ENCODE measurements at places on chromosomes 12 and 14.

GRCh38 chr12:71075743-71076142, 82.1 kb downstream of the TSPAN8 start:
- DNase-seq: no peak

DNA sequence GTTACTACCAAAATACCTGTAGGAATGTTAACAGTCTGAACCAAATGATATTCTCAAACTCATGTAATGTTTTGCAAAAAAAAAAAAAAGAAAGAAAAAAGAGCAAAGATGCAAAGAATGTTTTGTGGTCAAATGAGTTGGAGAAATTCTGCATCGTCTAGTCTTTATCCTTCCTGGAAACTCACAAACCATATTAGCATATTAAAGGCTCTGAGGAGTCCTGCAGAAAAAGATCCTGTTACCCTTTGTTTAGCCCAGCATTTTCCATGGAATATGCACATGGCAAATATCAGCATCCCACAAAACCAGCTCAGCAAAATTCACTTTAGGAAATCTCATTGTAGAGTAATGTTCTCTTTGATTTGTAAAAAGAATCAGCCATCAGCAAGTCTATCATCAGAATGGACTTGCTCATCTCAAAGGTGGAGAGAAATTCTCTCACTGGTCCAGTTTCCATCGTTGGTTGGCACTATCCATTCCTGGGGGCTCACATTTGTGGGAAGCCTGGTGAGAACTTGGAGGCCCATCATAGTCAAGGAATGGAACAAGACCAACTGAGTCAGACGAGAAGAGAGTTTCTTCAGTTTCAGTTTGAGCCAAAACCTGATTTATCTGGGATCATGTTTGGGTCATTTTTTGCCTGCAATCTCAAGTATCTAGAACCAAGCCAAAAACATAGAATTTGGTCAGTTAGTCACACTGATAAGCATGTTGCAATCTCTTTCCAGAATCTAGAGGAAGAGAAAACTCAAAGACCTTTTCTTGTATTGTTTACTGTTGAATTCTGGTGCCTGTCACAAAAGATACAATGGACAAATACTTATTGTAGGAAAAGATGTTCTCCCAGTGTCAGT, 129.8 kb downstream of the TBX5 start:
- peak; percentile 11 for DNase-seq

GRCh38 chr14:106844608-106845285, 1318.4 kb downstream of the TMEM121 start:
- DNase-seq: no peak

DNA sequence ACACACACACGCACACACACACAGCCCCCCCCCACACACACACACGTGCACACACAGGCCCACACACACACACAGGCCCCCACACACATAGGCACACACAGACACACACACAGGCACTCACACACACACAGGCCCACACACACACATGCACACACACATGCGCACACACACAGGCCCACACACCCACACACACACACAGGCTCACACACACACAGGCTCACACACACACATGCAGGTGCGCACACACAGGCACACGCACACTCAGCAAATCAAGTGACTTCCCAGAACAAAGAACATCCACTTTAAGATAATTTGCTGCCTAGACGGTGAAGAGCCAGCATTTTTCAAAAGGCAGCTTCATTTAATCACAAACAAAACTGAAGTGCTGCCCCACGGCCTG, 78.5 kb upstream of the FBRSL1 start:
- no peak for DNase-seq

GRCh38 chr12:15782667-15783066, 6.5 kb downstream of the EPS8 start:
- DNase-seq: peak; percentile 44

- DNase-seq: peak; percentile 21
These were observed 105.2 kb upstream of the SYT1 start for GRCh38 chr12:78759367-78759766.

DNA sequence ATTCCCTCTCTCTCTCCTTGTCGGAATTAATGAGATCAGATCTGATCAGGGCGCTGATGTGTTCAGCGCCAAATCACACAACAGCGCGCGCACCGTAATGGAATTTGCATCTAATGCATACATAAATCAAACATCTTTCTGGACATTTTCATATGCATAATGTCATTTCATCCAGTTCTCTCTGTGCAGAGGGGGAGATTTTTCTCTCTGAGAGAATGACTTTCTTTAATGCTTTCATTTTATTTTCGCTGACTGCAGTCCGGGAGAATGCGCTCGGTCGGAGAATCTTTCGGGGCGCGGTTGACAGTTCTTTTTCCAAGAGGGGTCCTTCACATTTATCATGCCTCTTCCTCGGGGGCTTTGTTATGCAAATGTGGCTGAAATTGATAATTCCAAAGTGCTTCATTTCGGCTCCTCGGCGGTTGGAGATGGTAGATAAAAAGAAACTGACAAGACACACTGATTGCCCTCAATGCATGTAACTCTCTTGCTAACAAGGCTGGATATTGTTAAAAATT, 615.9 kb downstream of the VRK1 start:
- peak; percentile 18 for DNase-seq

DNA sequence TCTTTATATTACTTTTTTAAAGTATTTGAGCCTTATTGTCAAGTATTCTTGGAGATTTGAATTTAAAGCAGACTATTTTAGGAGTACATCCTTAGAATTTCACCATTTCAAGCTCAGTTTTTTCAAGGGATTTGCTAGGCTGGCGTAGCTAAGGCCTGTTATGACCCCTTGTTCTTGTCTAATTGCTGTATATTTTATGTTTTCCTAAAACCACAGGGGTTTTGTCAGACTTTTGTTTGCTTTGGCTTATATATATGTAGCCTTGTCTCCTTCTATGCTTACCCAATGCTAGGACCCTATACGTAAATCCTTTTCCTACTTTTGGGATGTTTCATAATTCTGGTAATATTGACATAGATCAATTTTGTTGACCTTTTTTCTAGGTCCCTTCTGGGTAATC, 147.0 kb upstream of the SYT10 start:
- no peak for DNase-seq

- no peak for DNase-seq
These were observed 63.0 kb upstream of the TCL1B start for GRCh38 chr14:95623195-95623594.

GRCh38 chr12:109534456-109534855, 38.8 kb downstream of the MMAB start:
- no peak for DNase-seq

- peak; percentile 82 for DNase-seq
These were observed 222.7 kb downstream of the MSRB3 start for GRCh38 chr12:65501093-65501621.

- peak; percentile 76 for DNase-seq
These were observed 82.9 kb downstream of the NEDD1 start for GRCh38 chr12:96989916-96990315.

DNA sequence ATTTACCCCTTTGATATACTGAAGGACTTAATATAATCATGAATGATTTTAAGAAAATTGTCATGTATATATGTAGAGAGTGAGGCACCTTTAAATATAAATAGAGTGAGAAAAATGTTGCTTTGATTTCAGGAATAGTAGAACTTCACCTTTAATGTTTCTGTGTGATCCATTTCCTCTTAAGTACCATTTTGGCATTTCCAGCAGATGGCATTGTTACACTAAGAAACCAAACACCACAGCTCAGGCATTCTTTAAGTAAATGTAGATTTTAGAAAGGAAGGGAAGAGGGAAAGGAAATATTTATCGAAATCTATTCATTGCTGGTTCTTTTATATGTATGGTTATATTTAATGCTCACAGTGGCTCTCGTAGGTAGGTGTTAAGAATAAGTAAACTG, 556.7 kb upstream of the FBXO33 start:
- DNase-seq: peak; percentile 71

DNA sequence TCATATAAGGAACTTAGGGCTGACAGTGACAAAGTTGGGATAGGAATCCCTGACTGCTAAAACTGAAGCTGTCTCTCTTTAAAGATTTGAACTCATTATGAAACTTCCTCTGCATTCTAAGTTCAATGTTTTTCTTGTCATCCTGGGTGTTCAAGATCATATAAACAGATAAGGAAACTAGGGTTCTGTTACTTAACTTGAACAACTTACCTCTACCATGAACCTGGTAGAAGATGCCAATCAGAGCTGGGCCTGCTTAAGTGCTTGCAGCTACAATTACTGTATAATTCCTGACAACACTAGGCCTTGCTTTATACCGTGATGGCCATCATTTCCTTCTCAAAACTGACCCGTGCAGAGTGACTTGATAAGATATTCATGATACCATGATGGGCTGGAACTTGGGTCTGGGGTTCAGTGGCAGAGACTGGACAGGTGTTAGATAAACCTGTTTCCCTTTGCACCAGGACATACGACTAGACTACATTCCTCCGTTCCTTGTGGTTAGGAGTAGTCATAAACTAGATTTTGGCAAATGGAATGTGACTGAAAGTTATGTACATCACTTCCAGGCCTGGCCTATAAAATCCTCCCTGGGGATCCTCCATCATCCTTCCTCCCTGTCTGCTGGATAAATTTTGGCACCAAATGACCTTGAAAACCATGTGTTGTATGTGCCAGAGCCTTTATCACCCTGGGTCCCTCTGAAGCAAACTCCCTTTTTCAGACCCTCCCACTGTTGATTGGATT, 172.2 kb upstream of the PRICKLE1 start:
- DNase-seq: no peak

DNA sequence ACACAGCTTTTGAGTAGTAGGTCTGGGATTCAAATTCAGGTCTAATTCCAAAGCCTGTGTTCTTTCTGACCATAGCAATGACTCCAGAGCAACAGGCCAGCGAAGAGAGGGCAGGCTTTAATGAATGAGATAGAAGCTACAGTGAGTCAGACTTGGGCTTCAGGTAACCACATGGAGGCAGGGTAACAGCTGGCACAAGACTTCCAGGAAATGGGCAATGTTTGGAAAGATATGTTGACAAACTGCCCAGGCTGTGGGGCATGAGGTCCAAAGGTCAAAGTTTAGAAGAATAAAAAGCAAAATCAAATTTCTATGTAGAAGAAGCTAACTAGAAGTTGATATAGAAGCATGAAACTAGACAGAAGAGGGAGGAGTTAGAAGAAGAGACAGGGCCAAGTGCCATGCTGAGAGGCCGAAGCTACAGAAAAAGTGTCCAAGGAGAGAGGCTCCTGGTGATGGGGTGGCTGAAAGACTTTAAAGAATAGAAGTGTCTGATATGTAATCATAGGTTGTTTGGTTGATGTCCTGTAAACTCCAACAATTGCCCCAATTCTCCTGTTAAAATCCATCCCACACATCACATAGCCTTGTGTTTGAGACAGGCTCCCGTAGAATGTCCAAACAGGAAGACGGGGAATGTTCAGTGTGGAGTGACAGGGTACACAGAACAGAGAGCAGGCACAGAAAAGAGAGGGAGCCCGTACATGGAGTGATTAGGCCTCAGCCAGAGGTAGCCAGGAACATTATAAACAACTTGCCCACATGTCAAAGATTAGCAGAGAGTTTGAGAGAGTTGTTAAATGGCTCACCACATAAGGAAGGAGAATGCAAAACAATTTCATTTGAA, 384.7 kb downstream of the CCDC91 start:
- no peak for DNase-seq

GRCh38 chr14:28751467-28752058, 15.0 kb upstream of the FOXG1 start:
- DNase-seq: peak; percentile 89

- DNase-seq: peak; percentile 91
These were observed 1.2 kb downstream of the MGP start for GRCh38 chr12:14884458-14884878.

- DNase-seq: peak; percentile 20
These were observed 16.3 kb downstream of the CREBL2 start for GRCh38 chr12:12628013-12628412.

DNA sequence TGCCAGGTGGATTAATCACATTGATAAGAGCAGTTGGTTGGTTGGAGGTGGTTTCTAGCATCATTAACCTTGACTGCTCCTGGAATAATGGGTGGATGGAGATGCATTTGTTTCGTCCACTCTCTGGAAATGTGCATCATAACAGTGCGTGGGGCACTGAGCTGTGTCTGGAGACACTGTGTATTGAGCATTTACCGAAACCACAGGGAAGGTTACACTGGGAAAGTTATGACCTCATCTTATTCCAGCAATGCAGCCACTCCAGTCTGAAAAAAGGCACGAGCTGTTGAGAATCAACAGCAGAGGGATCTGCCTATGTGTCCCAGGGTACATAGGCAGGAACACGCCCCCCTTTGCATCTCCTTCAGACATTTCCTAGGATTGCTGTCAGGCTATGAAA, 27.2 kb downstream of the RNFT2 start:
- peak; percentile 55 for DNase-seq

- no peak for DNase-seq
These were observed 82.3 kb upstream of the PTGDR start for GRCh38 chr14:52185178-52185577.

- peak; percentile 100 for DNase-seq
These were observed at the start of the genes GPR137C and TXNDC16 for GRCh38 chr14:52552063-52552988. Gene GPR137C, plus strand, starts transcription at chr14:52552836. Its CDS starts 312 bp downstream, at chr14:52553148. Gene TXNDC16, minus strand, starts transcription at chr14:52552505. Its CDS starts 8,948 bp downstream, at chr14:52543557.

- DNase-seq: no peak
These were observed 91.0 kb downstream of the VRK1 start for GRCh38 chr14:96888158-96888557.

- no peak for DNase-seq
These were observed 73.8 kb downstream of the DRAM1 start for GRCh38 chr12:101951002-101951670.

GRCh38 chr14:44497148-44497547, 9.9 kb downstream of the FSCB start:
- DNase-seq: no peak

- peak; percentile 21 for DNase-seq
These were observed 1.4 kb downstream of the BMP4 start for GRCh38 chr14:53955229-53955556.

DNA sequence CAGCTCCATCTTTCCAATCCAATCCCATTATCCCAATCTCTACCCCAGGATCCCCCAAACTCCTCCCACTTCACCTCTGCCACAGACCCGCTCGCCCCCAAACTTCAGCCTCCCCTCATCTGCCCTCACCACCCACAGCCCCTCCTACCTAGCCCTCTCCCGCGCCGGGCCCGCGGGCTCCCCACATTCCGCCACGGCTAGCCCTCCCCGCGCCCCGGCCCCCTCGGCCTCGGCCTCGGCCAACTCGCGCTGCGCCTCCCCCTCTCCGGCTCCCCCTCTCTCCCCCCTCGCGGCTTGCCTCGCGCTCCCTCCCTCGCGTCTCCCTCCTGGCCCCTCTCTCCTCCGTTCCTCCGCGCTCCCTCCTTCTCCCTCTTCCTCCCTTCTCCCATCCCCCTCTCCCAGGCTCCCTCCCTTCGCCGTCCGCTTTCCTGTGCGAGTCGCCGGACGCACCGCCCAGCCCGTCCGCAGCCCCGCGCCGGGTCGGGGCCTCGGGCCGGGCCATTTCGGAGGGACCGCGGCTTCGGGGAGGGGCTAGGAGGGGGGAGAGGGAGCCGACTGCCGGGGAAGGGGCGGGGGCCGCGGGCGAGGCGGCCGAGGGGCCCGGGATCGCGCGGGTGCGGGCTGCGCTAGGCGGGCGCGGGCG, at the start of gene ATN1:
Gene ATN1 (plus strand): TSS at position 581 of the 643 bp plus-strand sequence. CDS start 6,043 bp downstream, outside the sequence.
- peak; percentile 93 for DNase-seq
